CD4-positive, alpha-beta T cell treated with Interferon alpha-2 for 1 hour (primary cell): ENCODE measurements at places on chromosomes 2 and 18.
A peak's percentile ranks its signal among the peaks of the same experiment; 100 is the strongest.

GRCh38 chr2:20165677-20166509, 59.0 kb downstream of the SDC1 start:
- DNase-seq = no peak

DNA sequence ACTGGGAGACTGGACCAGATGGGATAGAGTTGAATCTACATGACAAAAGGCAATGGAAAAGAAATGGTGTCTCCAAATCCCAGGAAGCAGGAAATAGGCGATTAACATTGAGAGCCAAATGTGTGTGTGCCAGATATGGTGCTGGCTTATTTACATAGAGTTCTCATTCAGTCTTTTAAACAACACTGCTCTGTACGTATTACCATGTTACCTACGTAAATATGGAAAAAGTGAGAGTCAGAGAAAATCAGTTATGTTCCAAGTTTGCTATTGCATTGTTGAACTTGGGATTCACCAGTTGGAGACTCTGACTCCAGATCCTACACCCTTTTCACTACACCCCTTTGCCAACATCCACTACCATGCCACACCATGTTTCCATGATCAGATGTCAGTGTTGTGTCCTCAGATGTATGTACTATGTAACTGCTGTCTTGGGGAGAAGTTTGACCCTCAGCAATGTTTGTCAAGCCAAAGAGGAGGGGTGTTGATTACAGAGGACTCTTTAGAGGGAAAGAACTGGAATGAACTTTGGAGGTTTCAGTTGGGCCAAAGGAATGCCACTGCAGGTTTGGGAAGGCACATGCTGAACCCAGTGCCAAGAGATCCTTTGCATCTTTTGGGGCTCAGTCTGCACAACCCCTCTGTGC, 19.6 kb upstream of the GREB1 start:
- DNase-seq = no peak

DNA sequence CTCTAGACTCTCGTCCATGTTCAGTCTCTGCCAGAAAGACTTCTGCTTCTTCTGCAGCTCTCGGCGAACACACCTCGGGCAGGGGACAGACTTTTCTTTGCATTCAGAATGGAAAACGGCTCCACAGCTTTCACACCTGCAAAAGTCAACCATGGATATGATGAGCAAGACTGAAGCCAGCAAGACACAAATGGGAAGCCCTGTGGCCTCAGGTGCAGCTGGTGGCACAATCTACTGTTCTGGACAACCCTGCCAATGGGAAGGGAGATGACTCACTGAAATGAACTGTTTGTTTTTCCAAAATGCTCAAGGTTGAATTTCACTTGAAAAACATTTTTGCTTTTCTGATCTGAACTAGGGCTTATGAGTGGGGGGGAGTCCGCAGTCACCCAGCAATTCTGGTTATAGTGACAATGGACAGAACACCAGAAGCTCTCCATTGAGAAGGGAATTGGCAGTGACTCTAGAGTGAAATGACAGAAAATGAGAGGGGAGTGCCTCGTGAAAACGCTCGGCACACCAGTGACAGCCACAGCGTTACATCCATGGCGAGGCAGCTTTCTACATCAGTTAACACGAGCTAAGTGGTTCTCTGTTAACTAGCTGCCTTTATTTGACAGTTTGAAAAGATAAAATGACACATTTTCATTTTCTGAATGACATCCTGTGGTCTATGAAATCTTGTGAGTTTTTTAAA, 58.8 kb upstream of the FZD5 start:
- DNase-seq = no peak

GRCh38 chr2:234621120-234621519, 124.2 kb upstream of the ARL4C start:
- no peak for DNase-seq

DNA sequence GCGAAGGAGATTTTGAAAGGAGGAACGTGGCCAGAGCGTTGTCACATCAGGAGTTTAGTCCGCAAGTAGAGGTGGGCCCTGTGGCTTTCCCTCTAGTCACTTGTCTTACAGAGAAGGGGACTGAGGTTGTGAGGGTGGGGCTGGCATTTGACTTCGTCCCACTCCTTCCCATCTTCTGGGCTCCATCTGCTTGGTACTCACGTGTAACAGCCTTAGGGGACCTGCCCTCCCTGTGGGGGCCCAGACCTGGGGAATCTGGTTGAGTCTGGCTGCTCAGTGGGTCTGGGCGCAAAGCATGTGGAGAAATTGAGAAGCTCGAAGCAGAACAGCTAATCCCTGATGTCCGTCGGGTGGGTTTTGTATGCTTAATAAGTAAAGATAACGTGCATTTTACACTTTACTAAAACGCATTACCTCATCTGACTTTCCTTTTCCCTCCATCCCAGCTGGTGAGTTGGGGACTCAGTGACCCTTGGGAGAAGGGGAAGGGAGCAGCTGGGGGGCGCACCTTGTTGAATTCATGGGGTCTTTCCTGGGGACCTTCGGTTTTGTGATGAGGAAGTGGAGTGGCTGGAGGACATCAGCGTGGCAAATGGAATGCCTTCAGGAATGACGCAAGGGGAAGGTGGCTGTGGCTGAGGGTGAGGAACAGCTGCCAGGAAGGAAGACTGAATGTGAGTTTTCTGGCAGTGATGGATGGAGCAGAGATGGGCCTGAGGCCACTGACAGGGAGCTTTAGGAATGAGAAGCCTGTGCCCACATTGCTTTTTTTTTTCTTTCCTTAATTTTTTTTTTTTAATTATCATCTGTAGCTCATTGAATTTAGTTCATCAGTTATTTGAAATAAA, 44.8 kb downstream of the ASAP2 start:
- no peak for DNase-seq

DNA sequence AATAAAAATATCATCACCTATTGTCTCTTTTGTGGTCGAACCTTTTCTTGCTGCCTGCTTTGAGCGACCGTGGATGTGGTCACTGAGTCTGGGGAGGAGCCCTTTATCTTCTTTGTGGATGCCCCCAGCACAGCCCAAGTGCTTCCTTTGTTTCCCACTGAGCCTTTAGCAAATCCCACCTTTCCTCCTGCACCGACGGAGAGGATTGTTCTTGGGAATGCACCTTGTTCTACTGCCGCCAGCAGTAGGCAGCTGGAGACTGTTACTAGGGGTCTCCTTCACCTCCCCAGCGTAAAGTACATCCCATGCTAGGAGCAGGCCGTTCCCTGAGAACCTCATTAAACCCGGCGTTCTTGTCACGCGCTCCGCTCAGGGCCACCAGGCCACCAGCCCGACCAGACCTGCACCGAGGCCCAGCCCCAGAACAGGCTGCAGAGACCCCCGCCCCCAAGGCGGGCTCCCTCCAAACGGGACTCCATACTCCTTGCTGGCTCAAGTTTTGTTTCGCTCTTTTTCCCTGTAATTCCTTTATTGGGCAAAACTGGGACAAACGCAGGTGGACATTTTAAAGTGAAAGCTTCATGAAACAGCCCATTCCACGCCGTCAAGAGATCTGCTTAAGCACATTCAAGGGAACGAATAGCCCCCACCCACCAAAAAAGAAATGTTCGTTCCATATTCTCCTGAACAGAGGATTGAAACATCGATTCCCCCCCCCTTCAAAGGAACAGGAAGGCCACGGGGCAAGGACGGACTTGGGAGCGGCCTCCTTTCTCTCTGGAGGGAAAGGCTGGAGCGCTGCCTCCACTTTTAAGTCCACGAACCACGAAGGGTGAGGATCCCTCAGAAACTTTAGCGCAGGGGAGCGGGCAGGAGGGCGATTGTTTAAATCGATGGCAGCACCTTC, 1.1 kb upstream of the MAT2A start:
- DNase-seq = peak; percentile 14

DNA sequence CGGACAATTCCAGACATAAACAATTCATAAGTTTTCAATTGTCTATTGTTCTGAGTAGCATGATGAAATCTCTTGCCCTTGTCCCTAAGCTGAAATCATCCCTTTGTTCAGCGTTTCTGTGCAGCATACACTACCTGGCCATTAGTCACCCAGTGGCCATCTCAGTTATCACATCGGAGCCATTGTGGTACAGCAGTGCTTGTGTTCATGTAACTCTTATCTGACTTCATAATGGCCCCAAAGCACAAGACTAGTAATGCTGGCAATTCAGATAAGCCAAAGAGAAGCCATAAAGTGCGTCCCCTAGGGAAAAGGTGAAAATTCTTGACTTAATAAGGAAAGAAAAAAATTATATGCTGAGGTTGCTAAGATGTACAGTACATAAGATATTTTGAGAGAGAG, 127.2 kb downstream of the FHOD3 start:
- no peak for DNase-seq

- peak; percentile 28 for DNase-seq
Observed at GRCh38 chr2:165877565-165878550, 75.7 kb downstream of the TTC21B start.

GRCh38 chr2:70982971-70983370, 4.5 kb downstream of the ANKRD53 start:
- no peak for DNase-seq

DNA sequence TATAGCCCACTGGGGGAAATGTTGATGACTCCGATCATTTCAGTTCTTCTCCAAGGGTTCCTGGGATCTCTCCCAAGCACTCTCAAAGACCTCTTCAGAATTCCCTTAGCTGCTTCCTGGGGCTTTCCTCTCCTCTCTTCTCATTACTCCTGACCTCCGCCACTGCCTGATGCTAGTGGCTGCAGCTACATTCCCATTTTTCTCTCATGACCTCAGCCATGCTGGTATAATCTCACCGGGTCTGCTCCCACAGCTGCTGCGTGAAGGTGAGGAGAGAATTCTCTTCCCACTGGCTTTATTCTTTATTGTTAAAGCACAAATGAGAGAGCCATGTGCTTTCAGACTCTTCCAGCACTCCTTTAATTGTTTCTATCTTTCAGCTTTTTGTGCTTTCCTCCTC, 312.0 kb upstream of the ETAA1 start:
- DNase-seq = no peak

DNA sequence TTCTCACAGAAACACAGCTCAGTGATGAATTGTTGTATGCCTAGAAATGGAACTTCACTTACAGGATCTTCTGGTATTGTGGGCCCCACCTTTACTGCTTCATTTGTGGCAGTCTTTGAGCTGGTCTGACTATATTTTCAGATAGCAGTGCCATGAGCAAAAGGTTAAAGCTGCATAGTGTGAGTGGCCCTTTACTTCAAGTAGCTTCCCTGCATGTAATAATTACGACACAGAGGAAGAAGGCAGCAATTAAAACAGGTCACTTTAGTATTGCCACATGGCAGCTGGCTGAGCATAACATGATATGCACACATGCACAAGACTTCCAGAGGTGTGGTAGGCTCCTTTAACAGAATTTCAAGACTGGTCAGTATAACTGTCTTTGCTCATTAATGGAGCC, 426.3 kb upstream of the ZEB2 start:
- DNase-seq = no peak

GRCh38 chr2:230866756-230867523, 2.2 kb downstream of the ITM2C start:
- DNase-seq = peak; percentile 76

- no peak for DNase-seq
Observed at GRCh38 chr18:13646633-13647032, 79.7 kb downstream of the FAM210A start.

- DNase-seq = no peak
Observed at GRCh38 chr2:100104718-100105677, 37.4 kb downstream of the AFF3 start.

- DNase-seq = no peak
Observed at GRCh38 chr2:205775097-205775877, 93.0 kb downstream of the NRP2 start.

DNA sequence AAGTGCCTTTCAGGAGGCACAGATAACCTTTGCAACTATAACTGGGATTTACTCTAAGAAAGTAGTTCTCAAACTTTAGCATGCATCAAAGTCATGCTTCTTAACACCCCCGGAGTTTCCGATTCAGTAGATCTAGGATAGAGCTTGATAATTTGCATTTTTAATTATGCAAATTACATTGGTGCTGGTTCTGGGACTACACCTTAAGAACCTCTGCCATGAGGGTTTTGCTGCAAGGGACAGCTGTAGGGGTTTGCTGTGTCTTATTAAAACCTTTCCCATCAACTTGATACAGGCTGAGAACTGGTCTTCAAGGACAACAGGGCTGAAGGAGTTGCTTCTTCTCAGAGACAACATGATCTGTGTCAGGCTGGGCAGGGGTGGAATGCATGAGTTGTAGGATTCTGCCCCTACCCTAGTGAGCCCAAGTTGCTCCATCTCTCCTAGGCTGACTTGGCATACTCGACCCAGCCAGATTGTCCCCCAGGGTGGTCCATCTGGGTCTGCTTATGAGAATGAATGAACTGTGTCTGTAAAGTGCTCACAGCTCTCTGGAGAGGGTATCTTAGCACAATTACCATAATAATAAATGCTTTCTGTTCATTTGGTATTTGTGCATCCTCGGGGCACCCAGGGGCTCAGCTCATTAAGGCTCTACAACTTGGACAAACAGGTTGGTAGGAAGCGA, 232.7 kb downstream of the CLIP4 start:
- no peak for DNase-seq

DNA sequence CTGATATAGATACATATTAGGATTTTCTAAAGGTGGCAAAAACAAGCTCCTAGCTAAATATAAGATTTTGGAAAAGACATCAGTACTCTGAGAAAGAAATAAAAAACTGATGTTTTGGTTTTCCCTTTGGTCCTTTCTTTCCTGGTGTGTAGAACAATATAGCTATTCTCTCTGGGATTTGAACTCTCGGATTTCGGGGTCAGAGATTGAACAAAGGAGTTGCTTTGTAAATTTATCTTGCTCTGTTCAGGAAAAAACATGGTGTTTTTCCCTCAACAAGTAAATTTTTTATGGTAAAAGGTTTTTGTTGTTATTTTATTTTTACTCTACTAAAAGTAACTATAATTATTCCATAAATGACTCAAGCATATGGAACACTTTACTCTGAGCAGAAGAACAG, 889.3 kb downstream of the ERBB4 start:
- DNase-seq = no peak

GRCh38 chr2:237743561-237744269, 54.9 kb upstream of the RBM44 start:
- no peak for DNase-seq

DNA sequence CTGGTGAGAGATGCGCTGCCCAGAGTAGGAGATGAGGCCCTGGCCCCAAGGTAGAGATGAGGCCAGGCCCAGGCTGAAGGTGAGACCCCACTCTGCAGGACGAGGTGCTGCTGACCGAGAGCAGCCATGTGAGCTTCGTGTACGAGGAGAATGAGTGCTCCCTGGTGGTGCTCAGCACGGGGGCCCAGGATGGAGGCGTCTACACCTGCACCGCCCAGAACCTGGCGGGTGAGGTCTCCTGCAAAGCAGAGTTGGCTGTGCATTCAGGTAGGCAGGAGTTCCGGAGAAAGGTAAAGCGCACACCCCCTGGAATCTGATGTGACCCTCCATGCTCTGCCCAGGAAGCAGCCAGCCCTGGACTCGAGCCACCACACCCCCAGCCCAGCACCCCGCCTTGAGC, 21.5 kb upstream of the GMPPA start:
- no peak for DNase-seq

DNA sequence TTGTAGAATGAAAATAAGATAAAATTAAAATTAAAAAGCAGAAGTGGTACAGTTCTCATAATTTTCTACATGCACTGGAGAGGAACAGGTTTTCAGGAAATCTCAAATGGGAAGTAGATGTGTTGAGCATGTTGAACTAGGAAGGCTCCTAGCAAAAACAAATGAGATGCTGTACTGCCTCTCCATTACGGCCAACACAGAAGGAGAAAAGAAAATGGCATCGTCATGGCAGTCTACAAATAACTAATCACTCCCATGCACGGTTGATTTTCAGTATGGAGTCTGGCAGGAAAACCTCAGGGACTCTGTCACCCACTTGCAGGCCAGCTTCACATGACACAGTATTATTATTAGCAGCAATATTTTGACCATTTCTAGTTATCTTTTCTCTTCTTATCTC, 278.7 kb downstream of the NRXN1 start:
- no peak for DNase-seq

- DNase-seq = no peak
Observed at GRCh38 chr2:187171318-187171717, 276.7 kb downstream of the CALCRL start.

- DNase-seq = no peak
Observed at GRCh38 chr2:12424219-12424618, 292.5 kb upstream of the TRIB2 start.
